Stimulated activated CD4-positive, alpha-beta T cell treated with anti-CD3 and anti-CD28 coated beads, Interleukin-2, amount 100 ng/mL, for 4 hours (primary cell): ENCODE measurements at places on chromosomes 5 and 9.

- DNase-seq: no peak
Observed at GRCh38 chr5:68710514-68710913, 383.3 kb upstream of the SLC30A5 start.

DNA sequence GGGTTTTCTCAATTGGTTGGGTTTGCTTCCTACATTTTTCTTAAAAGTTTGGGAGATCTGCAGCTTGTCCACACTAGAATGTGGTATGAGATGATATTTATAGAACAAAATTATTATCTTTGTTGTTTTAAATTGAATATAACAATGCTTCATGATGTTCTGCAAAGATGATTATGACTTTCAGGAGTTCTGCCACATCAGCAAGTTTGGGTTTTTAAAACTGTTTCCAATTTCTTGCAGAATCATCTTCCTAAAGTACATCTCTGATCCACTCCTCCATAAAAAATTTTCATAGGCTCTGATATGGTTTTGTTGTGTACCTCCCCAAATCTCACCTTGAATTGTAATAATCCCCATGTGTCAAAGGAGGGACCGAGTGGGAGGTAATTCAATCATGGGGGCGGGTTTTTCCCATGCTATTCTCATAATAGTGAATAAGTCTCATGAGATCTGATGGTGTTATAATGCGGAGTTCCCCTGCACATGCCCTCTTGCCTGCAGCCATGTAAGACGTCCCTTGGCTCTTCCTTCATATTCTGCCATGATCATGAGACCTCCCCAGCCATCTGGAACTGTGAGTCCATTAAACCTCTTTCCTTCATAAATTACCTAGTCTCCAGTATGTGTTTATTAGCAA, 119.1 kb upstream of the PTGER4 start:
- DNase-seq: no peak

- no peak for DNase-seq
Observed at GRCh38 chr5:176151281-176151680, 86.9 kb upstream of the SIMC1 start.

- peak; percentile 59 for DNase-seq
Observed at GRCh38 chr5:132063090-132063911, 2.8 kb downstream of the IL3 start.

- DNase-seq: no peak
Observed at GRCh38 chr9:122642226-122642625, 15.2 kb downstream of the OR1B1 start.

- no peak for DNase-seq
Observed at GRCh38 chr5:125140855-125141254, 394.4 kb upstream of the ZNF608 start.

DNA sequence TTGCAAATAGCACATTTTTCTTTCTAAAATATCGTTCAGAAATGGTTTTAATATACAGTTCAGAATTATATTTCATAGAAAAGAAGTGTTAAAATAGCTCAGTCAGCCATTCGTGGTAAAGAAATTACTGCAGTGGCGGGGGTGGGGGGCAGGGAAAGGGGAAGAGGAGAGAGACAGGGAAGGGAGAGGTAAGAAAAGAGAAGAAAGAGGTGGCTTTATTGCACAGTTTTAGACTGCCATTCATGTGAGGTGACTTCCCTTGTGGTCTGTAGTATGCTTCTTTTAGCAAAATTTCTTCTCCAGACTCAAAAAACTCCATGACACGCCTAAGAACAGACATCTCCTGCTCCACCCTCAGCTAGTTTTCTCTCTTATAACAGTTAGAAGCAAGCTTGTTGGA, 259.6 kb downstream of the TRPM3 start:
- no peak for DNase-seq

DNA sequence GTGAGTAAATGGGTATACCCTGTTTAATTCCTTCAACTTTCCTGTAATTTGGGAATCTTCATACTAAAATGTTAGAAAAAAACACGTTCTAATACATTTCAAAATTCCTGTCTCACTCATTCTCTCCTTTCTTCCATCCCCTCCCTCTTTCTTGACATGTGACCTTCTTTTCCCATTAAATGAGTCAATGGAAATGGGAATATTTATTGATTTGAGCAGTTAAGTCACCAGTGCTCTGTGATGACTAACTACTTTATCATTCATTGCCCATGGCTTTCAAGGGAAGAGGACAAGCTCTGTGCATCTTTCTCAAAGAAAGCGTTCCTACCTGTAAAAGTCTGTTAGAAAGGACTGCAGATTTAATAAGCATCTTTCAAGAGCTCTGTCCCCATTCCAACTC, 144.4 kb upstream of the MAP3K1 start:
- DNase-seq: no peak

- no peak for DNase-seq
Observed at GRCh38 chr5:5156471-5157082, 16.4 kb downstream of the ADAMTS16 start.

- DNase-seq: no peak
Observed at GRCh38 chr5:67792891-67793290, 422.7 kb upstream of the PIK3R1 start.

DNA sequence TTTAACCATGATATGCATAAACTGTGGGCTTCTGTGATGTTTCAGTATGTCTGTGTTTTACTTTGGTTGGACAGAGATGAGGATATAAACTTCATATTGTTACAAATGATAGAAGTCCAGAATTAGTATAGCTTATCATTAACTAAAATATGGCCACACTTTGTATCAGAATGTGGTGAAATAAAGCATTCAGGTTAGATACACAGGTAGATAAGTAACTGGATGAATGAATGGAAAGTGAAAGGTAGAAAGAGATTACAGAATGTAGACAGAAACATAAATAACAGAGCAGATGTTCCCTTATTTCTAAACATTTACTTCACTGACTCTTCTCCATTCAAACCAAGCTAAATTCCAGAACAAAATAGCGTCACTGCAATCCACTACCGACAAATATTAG, 1033.8 kb downstream of the CDH18 start:
- DNase-seq: no peak

GRCh38 chr5:171023508-171023907, 161.7 kb downstream of the RANBP17 start:
- DNase-seq: no peak

DNA sequence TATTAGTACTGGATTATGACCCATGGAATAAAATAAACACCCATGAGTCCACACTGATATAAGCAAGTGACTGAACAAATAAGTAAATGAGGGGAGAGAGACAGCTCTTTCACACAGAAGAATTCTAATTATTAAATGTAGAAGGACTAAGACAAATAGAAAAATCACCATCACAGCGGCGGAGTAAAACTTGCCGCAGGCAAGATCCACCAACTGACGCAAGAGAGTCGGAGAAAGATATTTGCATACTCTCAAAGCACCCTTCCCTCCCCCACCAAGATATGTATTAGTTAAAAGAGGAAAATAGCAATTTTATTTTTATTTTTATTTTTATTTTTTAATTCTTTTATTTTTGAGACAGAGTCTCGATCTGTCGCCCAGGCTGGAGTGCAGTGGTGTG, 14.6 kb upstream of the N4BP3 start:
- DNase-seq: no peak

GRCh38 chr9:128089299-128089698, 21.3 kb downstream of the SLC25A25 start:
- DNase-seq: no peak

DNA sequence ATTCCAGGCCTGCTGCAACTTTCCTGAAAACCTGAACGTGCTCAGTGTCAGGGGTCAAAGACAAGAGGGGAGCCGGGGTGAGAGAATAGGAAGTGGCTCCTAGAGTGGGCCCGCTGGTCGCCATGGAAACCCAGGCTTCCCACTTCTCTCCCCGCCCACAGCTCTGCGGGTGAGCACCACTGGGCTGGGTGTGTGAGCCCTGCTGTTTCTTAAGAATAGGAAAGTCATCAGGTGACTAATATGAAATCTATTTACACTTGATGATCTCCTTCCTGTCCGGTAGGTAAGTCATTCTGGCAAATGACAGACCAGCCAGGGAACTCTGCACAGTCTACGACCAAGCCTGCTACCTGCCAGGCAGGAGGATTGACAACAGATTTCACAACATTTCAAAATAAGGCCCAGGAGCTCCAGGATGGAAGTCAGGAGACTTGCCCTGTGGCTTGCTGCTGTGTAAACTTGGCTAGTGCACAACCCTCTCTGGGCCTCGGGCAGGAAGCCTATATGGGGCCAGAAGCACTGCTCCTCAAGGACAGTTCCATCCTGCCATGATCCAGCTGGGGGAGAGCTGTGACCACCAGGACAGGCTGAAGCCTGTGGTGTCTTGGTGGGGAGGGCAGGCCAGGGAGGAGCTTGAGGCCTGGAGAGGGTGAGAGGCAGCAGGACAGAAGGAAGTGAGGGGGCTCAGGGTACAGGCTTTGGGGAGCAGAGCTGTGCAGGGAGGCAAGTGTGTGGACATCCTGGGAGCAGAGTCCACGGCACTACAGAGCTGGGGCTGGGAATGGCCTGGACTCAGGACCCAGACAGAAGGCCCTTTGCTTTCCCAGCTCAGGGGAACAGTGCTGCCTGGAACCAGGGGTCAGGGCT, 60.6 kb downstream of the SHB start:
- DNase-seq: peak; percentile 30

DNA sequence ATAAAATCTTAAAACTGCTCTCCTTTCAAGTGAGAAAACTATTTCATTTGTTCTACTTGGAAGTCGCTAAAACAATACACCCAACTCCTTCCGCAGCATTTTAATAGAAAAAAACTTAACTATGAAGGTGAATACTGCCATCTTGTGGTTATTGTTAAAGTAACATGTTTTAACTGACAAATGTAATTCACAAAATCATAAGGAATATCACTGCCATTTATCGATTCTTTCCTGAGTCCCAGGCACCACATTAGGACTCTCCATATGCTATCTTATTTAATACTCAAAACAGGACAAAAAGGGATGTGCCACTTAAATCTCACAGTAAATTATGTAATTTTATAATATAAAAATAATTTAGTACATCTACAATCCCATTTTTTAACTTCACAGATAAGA, 130.5 kb upstream of the ITGA1 start:
- DNase-seq: no peak

DNA sequence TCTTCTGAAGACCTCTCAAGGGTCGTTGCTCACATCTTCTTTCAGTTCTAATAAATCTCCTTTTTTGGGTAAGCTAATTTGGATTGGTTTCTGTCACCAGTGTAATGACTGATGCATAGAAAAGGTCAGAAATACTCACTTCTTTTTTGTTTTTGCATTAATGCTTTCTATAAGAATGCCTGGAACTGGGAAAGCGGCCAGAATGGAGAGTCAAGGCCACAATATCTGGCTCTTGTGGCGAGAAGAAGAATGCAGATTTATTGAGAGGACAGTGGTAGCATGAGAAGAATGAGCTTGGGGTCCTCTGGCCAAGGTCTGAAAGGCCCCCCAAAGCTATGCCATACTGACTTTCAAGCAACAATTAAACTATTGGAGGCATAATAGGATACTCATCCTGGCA, 88.0 kb upstream of the SLC12A2 start:
- no peak for DNase-seq

GRCh38 chr9:128550770-128551656, 1.4 kb upstream of the SPTAN1 start:
- DNase-seq: no peak

DNA sequence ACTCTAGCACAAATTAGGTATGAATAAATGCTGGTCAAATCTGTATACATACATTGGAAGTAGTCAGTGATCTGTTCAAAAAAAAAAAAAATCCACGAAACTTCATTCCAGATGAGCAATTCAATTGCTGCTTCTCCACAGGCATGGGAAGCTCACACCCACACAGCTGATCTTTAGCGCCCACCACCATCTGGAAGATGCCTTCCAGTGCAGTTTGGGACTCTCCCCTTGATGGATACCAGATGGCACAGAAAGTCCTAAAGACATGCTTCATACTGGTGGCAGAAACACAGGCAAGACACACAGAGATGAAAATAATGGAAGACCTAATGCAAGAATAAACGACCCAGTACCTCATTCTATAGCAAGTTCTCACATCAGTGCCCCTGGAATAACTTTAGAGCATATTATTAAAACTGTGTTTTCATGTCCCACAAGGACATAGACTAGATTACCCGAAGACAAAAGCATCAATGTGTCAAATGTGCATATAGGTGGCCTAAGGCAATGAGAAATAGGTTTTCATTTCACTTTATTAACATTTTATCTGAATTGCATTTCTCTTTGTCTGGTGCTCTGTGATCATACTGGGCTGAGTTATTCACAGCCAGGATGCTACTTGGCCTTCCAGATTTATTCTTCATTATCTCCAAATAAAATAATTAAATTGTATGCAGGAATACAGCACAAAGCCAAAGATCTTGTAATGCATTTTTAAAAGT, 135.4 kb upstream of the TAS2R1 start:
- no peak for DNase-seq

DNA sequence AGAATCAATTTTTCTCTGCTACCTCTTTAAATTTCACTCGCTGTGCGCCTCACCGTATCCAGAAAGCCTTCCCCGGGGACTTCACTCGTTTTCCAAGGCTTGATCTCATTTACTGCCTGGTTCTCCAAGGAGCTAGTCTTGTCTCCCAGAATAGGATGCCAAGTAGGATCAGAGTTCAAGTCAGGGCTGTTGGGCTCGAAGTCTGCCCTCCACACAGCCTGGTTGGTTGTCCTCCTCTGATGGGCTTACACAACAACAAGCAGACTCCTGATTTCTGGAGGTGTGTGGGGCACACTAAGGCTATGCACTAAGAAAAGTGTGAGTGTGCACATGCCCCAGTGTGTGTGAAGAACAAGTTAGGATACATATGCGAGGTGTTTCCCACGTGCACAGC, 14.0 kb upstream of the TNIP1 start:
- no peak for DNase-seq

GRCh38 chr9:130024597-130024994, 18.4 kb downstream of the FNBP1 start:
- DNase-seq: no peak

- no peak for DNase-seq
Observed at GRCh38 chr5:160271396-160271795, 41.0 kb downstream of the CCNJL start.

DNA sequence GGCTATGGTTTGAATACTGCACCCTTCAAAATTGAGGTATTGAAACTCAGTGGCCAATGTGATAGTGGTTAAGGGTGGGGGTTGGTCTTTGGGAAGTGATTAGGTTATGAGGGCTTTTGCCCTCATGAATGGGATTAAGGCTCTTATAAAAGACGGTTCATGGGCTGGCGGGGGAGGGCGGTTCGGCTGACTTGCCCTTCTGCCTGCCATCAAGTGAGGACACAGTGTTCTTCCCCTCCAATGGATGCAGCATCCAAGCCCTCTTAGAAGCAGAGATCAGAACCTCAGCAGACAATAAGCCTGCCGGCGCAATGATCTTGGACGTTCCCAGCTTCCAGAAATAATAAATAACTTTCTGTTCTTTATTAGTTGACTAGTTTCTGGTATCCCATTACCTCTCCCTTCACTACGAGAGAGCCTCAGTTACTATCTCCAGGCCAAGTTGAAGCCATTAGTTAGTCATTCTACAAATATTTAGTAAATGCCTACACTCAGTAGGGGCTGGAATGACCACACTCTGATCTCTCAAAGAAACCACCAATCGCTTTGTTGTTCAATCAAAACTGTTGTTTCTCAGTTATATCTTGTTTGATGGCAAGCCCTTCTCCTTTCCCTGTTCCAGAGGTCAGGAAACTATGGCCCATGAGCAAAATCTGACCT, 219.3 kb downstream of the TSSK1B start:
- DNase-seq: no peak

GRCh38 chr5:151664694-151665585, 21.8 kb downstream of the SPARC start:
- no peak for DNase-seq

- no peak for DNase-seq
Observed at GRCh38 chr5:91110686-91111085, 272.4 kb downstream of the ARRDC3 start.
